ENCODE measurements at places on chromosomes 16 and 17. TPM values are rescaled to one million over a fixed set of nuclear protein-coding genes. Genes with fewer than 3 reads are reported as not detected.

The CIBAR2 gene
- total RNA-seq: not detected

The ATXN1L gene
- 31.2 TPM for total RNA-seq

The CD300LB gene
- 1.6 TPM for total RNA-seq

The C17orf78 gene
- total RNA-seq: not detected

DNA sequence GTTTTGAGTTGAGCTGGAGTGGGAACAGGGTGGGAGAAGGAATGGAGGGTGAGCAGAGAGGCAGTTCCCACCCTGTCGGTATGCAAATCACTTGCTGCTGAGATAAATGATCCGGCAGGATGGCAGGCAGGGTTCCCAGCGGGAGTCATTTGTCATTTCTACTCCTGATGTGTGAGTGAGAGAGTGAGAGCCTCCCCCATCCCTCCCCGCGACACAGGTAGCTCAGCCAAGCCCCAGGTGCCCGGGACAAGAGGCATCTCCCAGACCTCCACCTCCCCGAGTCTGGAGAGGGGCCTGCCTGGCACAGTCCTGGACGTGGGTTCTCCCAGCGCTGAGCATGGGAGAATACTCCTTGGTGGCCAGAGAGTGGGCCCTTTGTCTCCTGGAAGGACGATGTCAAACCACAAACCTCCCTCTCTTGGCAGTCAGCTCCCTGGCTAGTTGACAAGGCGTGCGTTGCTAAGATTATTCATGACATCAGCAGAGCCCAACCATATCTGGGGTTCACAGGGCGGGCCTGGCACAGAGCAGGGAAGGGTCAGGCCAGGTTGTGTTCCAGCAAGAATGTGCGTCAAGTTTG is 33.7 kb upstream of the TNRC6C start:
- peak; percentile 83 for DNase-seq
